Tibial artery (tissue), 4 donors: ENCODE measurements at places on chromosomes 11 and 22.

- DNase-seq, result peak; percentile 54
These were observed 1.0 kb upstream of the MUC5AC start for GRCh38 chr11:1156506-1157340.

GRCh38 chr11:96357794-96358193 is 14.8 kb upstream of the MAML2 start:
- no peak for DNase-seq

DNA sequence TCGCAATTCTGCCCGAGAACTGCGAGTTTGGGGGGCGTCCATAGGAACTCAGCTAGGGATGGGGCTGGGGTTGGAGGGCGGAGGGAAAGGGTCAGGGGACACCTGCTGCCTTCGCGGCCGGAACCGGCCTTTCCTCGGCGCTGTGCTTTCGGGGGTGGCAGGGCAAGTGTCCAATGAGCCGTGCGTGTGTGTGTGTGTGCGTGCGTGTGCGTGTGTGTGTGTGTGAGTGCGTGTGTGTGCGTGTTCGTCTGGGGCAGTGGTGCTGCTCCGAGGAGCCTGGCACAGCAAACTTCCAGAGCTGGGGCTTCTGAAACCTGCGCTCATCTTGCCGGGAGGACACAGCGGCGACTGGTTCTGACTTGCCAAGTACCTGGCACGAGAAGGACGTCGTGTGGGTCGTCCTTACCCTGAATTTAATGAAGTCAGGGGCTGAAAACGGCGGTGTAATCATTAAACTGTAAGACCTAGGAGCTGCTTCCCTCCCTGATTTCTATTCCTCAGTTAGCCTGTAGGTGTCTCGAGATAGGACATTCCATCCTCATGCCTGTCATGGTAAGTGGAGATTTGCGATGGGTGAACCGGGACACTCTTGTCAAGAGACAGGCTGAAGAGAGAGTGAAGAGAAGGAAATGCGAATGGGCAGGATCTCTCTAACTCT is 27.0 kb upstream of the AMOTL1 start:
- DNase-seq, result peak; percentile 66

GRCh38 chr11:35042913-35043312 is 96.1 kb upstream of the CD44 start:
- no peak for DNase-seq

- DNase-seq, result no peak
These were observed 64.7 kb downstream of the ELFN2 start for GRCh38 chr22:37362621-37363020.

- no peak for DNase-seq
These were observed 36.7 kb downstream of the LARGE1 start for GRCh38 chr22:33883561-33883960.
